A673 (cell line): ENCODE measurements at places on chromosomes 4 and X. TPM values are rescaled to one million over a fixed set of nuclear protein-coding genes. Genes with fewer than 3 reads are reported as not detected.
A peak's percentile ranks its signal among the peaks of the same experiment; 100 is the strongest.

GRCh38 chr4:16079046-16079445 is 4.8 kb downstream of the PROM1 start:
- H3K4me3 ChIP-seq = no peak overlapping the region
- peaks cover 4% of the 10 kb centered on the region for H3K4me1 ChIP-seq
- H3K36me3 ChIP-seq = no peaks in the 10 kb centered on the region

GRCh38 chr4:188046657-188047056 is 51.1 kb downstream of the ZFP42 start:
- no peaks in the 10 kb centered on the region for H3K36me3 ChIP-seq
- H3K27me3 ChIP-seq = peaks cover 16% of the 10 kb centered on the region
- H3K4me3 ChIP-seq = no peak overlapping the region
- no peak for DNase-seq

GRCh38 chrX:69107231-69107739 is 58.0 kb downstream of the PJA1 start:
- H3K4me1 ChIP-seq = peaks cover 22% of the 10 kb centered on the region
- no peaks in the 10 kb centered on the region for H3K27me3 ChIP-seq
- DNase-seq = peak; percentile 48
- no peaks in the 10 kb centered on the region for H3K36me3 ChIP-seq
- H3K4me3 ChIP-seq = no peak overlapping the region

- no peak overlapping the region for H3K4me3 ChIP-seq
- H3K27ac ChIP-seq = no peak overlapping the region
- H3K36me3 ChIP-seq = no peaks in the 10 kb centered on the region
- H3K27me3 ChIP-seq = no peaks in the 10 kb centered on the region
- no peak for DNase-seq
These were observed 25.0 kb upstream of the GJB1 start for GRCh38 chrX:71198066-71198465.

DNA sequence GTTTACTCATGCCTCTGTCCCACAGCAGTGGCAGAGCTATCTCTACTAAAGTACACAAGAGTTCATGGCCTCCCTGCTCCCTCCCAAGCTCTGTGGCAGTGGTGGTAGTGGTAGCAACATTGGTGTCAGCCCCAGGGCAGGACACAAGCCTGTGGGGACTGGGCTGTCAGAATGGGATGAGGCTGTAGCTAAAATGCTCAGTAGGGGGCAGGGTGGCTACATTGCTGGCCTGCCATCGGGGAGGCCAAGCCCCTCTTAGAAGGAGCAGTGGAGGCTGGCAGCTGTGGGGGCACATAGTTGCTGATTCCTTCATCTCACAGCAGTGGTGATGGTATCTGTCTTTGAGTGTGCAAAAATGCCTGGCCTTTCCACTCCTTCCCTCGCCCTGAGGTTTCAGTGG is 461.7 kb downstream of the PCDH18 start:
- H3K36me3 ChIP-seq = no peaks in the 10 kb centered on the region
- DNase-seq = no peak
- H3K27ac ChIP-seq = no peak overlapping the region
- no peaks in the 10 kb centered on the region for H3K27me3 ChIP-seq
- H3K4me3 ChIP-seq = no peak overlapping the region

Gene TLR1
- 0.15 and 0.37 TPM in 2 replicates for total RNA-seq

Gene SORCS2
- total RNA-seq = 0.04 and 0.06 TPM in 2 replicates

Gene KCNE5
- 0.20 and 0.26 TPM in 2 replicates for total RNA-seq

Gene RAI2
- not detected in 2 replicates for total RNA-seq

Gene GC
- not detected in 2 replicates for total RNA-seq

Gene PTPN13
- total RNA-seq = 103 and 107 TPM in 2 replicates

Gene NAP1L3
- 0.17 TPM in 1 of 2 replicates, not detected in the other for total RNA-seq
